ENCODE measurements at places on chromosomes 4 and X. TPM values are rescaled to one million over a fixed set of nuclear protein-coding genes. Genes with fewer than 3 reads are reported as not detected.

The TLR8 gene
- not detected for total RNA-seq

The CTAG1A gene
- not detected for total RNA-seq

The KIAA0232 gene
- 6.2 TPM for total RNA-seq

The AFF1 gene
- total RNA-seq = 6.8 TPM

GRCh38 chrX:150352581-150352980 is 10.5 kb upstream of the MAMLD1 start:
- no peak for DNase-seq

The DGAT2L6 gene
- total RNA-seq = not detected

- DNase-seq = no peak
These were observed 103.5 kb downstream of the TNIP2 start for GRCh38 chr4:2652415-2653160.

GRCh38 chr4:58646126-58646525 is 1535.9 kb upstream of the IGFBP7 start:
- DNase-seq = no peak

DNA sequence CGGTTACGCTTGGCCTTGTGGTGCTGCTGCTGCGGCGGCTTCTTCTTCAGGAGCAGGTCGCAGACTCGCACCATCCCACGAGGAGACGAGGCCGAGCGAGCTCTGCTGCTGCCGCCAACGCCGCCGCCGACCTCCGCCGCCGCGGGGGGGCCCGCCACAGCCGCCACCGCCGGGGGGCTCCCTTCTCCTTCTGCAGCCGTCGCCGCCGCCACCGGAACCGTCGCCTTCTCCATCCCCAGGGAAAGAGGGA is 237 bp downstream of the ANKRD17 start:
- DNase-seq = no peak

The SPON2 gene
- total RNA-seq = not detected

DNA sequence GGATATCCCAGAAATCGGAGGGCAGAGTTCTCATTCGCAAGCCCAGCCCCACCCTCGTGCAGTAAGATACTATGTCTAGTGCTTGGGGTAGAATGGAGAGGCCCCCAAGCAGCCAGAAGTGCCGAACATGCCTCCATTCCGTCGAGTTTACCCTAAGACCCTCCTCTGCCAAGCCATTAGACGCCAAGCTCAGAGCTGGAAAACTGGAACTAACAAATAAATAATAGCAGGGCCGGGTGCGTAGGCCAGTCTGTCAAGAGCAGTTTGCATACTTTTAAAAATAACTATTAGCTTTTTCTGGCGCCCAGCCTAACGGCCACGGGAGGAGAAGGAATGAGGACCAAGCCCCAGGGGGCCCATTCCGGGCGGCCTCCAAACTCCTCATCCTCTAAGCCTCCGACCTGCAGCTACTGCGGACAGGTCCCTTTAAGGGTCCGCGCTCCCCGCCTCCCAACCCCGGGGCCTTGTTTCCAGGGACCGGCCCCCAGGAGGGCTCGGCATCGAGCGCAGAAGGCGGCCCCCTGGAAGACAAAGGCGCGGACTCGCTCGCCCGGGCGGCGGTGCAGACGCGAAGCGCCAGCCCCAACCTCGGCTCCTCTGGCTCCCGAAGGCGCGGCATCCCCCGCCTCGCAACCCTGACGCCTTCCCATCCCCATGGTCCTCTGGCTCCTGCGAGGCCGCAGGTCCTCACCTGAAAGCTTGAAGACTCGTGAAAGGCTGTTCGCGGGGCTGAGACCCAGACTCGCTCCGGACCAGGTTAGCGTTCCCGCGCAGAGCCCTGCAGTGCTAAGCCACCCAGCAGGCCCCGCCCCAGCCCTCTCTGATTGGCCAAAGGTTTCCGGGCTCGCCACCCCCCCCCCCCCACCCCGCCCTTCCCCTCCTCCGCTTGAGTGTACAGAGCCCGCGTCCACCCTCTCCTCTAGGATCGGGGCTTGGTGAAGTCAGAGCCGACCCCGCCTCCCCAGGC is at the start of gene TMSB15A:
Gene TMSB15A (minus strand): TSS at position 765 of the 967 bp plus-strand sequence.
- no peak for DNase-seq

- peak; percentile 31 for DNase-seq
These were observed 65.6 kb downstream of the MRPL1 start for GRCh38 chr4:77927991-77928925.

GRCh38 chr4:152045807-152046571 is 285.2 kb upstream of the GATB start:
- DNase-seq = no peak

The TECRL gene
- not detected for total RNA-seq

DNA sequence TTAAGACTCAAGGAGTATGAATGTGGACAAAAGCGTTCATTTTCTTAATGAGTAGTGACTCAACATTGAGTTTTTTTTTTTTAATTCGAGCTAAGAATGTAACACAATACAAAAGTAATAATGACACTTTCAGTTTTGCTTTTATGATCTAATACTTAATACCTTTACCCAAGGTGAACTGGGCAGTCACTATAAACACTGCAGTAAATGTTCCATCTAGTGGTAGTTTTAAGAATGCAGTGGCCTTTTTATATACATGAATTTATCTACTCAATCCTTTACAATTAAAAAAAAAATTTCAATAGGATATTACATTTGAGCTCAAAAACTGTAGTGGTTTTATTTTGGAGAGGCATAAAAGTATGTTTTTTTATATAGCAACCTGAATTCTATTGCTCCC is 33.9 kb downstream of the PDK3 start:
- peak; percentile 19 for DNase-seq

GRCh38 chr4:182093431-182093831 is 149.8 kb upstream of the TENM3 start:
- DNase-seq = no peak

The LUZP4 gene
- not detected for total RNA-seq

The GAGE12D gene
- not detected for total RNA-seq

DNA sequence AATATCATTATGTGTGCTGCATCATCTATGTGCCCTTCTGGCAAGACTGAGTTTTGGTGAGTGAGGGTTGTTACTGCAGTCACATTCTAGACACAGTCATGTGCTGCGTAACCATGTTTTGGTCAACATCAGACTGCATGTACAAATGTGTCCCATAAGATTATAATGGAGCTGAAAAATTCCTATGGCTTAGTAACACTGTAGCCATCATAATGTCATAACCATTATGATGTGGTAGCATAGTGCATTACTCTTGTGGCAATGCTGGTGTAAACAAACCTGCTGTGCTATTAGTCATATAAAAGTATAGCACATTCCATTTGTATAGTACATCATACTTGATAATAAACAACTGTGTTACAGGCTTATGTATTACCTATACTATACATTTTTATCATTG is 198.1 kb upstream of the NUDT6 start:
- no peak for DNase-seq

DNA sequence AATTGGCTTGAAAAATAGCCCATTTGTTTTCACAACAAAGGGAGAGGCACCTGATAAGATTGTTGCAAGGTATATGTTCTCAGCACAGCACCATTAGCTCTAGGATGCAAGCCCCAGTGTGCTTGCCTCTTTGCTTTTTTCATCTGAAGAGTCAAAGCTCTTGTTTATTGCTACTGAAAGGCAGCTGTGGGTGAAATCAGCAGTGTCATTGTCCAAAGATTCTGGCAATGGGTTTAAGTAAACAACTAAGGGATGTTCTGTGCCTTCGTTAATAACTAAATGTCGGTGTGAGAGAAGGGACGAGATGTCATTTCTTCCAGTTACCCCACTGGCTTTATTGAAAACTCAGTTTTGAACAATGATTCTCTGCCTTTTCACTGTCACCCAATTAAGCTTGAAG is 567.7 kb downstream of the KCNIP4 start:
- DNase-seq = no peak

DNA sequence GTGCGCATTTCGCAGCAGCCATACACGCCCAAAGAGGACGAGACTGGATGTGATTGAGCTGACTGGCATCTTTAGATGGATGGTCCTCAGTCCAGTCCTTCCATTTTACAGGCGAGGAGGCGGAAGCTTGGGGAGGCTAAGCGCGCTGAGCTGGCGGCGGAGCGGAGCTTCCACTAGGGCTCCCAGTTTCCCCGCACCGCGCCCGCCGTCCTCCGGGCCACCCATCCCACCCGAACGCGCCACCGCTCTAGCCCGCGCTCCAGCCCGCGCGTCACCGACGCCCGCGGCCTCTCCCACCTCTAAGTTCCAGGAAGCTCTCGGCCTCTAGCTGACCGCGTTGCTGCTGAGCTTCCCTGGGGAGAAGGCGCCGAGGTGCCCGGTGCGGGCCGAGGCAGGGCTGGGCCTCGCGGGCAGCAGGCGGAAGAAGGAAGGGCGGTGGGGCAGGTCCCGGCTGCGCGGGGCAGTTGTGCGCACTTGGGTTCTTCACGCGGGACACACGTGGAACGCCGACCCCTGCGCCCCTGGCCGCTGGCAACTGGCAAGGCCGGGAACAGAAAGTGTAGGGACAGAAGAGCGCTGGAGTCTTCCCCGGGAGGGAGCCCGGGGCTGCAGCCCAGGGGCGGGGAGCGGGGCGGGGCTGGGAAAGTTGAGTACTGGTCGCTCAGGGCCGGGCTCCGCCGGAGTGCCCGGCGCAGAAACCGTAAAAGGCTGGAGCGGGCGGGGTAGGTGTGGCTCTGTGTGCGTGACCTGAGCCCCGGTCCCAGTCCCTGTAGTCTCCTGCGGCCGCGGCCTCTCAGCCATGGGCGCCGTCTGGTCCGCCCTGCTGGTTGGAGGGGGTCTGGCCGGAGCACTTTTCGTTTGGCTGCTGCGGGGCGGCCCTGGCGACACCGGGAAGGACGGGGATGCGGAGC is at the start of gene STBD1:
Gene STBD1 (plus strand): TSS at position 763 of the 911 bp plus-strand sequence. CDS start 37 bp downstream, at position 800.
- DNase-seq = peak; percentile 81

The MFAP3L gene
- total RNA-seq = 1.9 TPM

DNA sequence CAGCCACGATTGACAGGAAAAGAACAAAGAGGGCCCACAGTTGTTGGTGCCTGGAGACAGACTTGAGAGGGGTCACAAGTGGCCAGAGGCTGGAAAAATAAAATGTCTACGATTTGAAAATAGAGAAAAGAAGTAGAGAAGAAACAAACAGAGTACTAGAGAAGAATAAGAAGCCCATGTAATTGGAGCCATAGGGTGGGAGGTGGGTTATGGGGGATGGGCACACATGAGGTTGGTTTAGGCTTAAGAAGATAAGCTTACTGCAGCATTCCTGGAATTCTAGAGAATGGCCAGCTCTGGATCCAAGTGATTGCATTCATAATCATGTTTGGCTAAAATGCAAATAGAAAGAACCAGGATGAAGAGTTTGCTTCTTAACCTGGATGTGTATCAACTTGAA is 210.7 kb downstream of the MAML3 start:
- no peak for DNase-seq

- peak; percentile 74 for DNase-seq
These were observed 33.2 kb upstream of the OCIAD2 start for GRCh38 chr4:48939785-48940184.

GRCh38 chr4:152070854-152071253 is 310.0 kb upstream of the GATB start:
- DNase-seq = no peak

The RPS6KA6 gene
- total RNA-seq = 4.0 TPM

DNA sequence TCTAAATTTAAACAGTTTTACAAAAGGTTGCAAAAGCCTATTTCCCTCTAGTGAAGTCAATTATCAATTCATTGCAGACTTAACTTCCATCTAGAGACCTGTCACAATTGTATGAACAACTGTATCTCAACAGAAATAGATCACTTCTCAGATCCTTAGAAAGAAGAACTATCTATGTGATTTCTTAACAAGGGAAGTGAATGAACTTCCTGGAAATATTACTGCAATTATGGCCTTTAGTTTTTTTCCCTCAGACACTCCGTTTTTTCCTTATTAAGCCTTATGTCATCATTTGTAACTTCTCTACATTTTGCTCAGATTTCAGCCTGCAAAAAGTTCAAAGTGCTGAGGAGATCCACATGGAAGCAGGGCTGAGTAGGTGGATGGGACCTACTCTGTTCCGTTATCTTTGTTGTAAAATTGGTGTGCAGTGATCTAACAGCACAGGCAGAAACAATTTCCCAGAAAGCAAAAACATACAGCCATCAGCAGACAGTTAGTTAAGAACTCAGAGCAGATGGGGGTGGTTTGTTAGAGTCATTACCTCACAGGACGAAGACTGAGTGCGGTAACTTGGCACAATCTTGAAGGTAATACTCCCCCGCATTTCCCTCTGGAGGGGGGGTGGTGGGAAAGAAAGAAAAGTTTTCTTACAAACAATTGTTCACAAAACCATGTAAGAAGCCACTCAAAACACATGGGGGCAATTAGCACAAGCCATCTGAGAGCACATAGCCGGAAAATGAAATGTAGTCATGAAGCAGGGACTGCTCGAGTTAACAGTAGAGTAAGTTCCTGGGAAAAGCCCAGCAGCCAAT is 112.3 kb downstream of the NYX start:
- no peak for DNase-seq

The MAGEA11 gene
- not detected for total RNA-seq

The ALG13 gene
- total RNA-seq = 29.8 TPM

The DMD gene
- total RNA-seq = 6.2 TPM

DNA sequence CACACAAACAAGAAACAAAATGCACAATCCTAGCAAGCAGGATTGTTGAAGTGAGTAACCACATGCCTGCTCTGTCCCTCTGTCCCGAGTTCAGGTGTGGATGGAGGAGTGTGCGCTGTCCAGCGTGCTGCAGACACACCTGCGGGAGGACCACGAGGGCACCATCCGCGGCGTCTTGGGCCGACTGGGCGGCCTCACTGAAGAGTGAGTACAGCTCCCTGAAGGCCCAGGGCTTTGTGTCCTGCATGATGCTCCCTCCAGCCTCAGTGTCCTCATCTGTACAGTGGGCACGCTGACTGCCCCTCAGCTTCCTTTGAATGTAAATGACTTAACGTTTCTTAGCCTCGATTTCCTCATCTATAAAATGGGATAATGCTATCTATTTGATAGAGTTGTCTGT is 82.5 kb downstream of the EVC start:
- no peak for DNase-seq

The SSX5 gene
- not detected for total RNA-seq

The OPN1MW gene
- total RNA-seq = not detected

DNA sequence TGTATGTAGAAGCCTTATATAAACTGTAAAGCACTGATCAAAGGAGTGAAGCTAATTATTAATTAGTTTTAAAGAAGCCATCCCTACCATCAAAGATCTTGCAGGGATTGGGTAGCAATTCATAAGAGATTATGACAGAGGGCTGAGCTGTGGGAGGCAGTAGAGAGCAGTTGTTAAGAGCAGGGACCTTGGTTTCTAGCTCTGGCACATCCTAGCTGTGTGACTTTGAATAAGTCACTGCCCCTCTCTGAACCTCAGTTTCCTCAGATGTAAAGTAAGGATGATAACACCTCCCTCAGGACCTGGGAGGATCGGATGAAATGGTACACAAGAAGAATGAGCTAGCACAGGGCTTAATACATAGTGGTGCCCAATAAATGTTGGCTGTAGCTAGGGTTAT is 45.4 kb downstream of the APLN start:
- DNase-seq = no peak

DNA sequence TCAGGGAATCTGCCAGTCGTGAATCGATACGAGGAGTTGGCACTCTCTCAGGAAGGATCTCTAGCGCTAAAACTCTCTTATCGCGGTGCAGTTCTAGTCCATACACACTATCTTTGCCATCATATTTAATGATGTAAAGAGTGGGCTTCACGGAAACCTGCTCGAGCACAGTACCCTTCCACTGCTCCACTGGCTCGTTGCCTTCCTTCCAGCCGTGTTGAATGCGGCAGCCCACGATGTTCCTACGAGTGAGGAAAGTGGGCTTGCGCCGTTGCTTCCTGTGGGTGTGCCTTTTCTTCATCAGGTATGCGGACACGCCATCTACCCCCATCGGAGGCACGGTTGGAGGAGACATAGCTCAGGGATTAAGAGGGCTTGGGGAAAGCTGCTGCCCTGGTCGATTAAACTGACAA is 661 bp downstream of the SPIN4 start:
- DNase-seq = peak; percentile 35

- no peak for DNase-seq
These were observed 5.1 kb upstream of the SLC10A3 start for GRCh38 chrX:154495472-154495922.

The FGFR3 gene
- total RNA-seq = 8.6 TPM

The SPANXA2 gene
- not detected for total RNA-seq

The ADGRG4 gene
- not detected for total RNA-seq
